ENCODE measurements at places on chromosomes 5 and 9.

DNA sequence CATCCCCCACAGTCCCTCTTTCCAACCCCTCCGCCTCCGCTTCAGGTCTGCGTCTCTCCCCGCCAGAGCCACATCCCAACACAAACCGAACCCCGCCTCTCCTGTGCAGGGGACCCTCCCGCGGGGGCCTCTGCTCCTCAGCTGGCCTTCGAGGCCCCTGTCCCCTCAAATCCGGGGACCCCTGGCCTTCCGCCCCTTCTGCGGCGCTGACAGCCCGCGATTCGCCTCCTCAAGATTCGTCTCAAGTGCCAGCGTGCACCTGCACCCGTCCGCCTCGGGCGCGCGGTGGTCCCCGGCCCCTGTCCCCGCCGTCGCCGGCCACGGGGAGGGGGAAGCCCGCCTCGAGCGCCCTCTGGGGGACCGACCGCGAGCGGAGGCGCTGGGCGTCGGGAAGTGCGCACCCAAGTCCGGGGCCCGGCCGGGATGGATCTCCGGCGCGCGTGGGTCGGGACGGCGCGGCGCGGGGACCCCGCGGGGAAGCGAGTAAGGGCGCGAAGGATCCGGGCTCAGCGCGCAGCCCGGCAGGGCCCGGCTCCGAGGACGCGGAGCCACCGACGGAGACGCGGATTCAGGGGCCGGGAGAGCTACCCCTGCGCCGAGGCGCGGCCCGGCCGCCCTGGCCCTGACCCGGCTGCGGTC is 623 bp downstream of the FLT4 start:
- DNase-seq: no peak

GRCh38 chr9:93361995-93362394 is 89.5 kb upstream of the FAM120A start:
- no peak for DNase-seq

DNA sequence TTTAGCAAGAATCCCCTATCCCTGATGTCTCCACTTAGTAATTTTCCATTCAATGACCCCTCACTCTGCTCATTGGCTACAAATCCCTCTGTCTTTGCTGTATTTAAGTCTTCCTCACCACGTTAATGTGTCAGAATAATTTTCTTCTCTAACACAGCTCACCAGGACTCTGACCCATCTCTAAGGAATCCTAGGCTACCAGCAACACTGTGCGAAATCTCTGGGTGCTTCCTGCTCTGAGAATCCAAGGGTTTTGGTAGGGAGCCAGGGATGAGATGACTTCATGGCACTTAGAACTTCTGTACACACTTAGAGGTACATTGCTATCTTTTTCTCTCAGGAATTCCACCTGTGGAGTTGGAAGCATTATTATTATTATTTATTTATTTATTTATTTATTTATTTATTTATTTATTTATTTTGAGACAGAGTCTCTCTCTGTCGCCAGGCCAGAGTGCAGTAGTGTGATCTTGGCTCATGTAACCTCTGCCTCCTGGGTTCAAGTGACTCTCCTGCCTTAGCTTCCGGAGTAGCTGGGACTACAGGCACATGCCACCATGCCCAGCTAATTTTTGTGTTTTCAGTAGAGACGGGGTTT is 53.5 kb downstream of the FOXI1 start:
- DNase-seq: no peak

GRCh38 chr5:84384604-84385575 is at the start of gene EDIL3:
TSS of gene EDIL3 (minus strand) at chr5:84384880. CDS start at chr5:84384374, 506 bp downstream.
- DNase-seq: no peak

DNA sequence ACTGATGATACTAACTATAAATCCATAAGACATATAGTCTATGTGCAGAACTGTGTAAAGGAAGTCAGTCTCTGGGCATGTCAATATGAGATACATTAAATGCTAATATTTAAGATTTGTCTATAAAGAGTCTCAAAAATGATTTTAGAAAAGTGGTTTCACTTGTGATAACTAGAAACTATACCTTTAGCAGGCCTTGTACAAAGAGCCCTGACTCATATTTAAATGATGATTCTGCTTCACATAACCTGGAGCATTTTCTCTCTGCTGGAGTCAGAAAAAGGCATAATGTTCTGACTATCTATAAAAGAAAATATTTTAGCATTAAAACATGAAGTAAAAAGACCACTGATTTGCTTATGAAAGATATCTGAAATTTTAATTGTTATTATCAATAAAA is 15.0 kb downstream of the C9orf72 start:
- no peak for DNase-seq

DNA sequence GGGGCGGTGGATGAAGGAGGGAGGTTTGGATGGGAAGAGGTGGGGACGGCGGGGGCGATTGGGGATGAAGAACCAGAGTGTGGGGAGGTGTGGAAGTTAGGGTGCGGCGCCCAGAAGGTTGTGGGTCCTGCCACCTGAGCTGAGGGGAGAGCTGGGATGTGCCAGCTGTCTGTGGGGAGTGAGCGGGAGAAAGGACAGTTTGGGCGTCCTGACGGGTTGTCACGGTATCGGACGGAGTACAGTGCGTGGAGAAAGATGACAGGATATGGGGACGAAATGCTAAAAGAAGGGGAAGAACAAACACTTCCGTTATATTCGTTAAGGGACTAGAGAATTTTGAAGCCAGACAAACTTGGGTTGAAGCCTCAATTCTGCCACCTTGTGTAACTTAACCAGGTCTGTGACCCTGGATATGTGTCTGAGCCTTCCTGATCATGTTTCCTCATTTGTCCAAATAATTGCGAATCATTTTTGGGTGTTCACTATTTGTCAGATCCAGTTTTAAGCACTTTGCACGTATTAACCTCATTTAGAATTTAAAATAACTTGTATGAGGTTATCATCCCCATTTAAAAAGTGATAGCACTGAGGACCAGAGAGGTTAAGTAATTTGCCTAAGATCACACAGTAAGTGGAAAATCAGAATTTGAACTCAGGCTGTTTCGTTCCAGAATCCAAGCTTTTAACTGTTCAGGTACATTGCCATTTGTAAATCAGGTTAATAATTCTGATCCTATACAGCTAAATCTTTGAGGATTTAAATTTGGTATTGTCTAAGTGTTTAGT is 689 bp downstream of the CNTRL start:
- DNase-seq: peak; percentile 10

GRCh38 chr5:90015584-90016018 is 394.0 kb downstream of the CETN3 start:
- DNase-seq: no peak

DNA sequence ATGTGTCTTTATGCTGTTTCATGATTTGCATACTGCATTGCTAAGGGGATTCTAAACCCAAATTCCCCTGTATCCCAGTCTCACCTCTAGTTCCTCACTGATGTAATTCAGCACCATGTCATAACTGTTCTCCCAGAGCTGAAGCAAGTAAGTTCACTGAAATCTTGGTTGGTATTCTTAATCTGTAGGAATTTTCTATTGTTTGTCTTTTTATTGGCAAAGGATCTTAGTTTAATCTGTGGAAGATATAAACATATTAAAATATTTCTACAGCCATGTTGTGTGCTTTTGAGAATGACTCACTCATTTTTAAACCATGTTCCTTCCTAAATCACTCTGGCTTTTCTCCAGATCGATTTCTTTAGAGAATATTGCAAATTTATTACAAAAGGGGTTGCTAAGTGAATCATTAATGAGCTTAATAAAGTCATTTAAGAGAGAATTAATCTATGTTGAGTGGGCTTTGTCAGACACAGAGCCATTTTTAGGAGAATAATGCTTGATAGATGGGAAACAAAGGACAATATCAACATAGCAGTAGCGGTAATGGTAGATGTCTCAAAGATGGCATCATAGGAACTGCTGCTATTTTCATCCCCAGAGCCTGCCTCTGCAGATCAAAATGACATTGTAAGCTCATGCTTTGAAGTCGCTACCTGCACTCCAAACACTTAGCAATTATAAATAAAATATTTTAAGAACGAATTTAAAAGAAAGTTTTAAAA is 110.0 kb downstream of the ENC1 start:
- no peak for DNase-seq

- no peak for DNase-seq
Observed at GRCh38 chr5:157415838-157416237, 44.2 kb upstream of the NIPAL4 start.

DNA sequence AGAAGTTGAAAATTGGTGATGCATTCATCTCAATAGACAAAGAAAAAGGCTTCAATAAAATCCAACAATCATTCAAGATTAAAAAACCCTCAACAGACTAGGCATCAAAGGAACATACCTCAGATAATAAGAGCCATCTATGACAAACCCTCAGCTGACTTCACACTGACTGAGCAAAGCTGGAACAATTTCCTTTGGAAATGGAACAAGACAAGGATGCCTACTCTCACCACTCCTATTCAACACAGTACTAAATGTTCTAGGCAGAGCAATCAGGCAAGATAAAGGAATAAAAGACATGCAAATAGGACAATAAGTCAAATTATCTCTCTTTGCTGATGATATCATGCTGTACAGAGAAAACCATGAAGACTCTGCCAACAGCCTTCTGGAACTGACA is 1188.1 kb downstream of the DTWD2 start:
- no peak for DNase-seq

- DNase-seq: no peak
Observed at GRCh38 chr9:7549249-7549648, 250.3 kb downstream of the DMAC1 start.

- DNase-seq: no peak
Observed at GRCh38 chr9:98854266-98854665, 46.8 kb downstream of the GALNT12 start.

DNA sequence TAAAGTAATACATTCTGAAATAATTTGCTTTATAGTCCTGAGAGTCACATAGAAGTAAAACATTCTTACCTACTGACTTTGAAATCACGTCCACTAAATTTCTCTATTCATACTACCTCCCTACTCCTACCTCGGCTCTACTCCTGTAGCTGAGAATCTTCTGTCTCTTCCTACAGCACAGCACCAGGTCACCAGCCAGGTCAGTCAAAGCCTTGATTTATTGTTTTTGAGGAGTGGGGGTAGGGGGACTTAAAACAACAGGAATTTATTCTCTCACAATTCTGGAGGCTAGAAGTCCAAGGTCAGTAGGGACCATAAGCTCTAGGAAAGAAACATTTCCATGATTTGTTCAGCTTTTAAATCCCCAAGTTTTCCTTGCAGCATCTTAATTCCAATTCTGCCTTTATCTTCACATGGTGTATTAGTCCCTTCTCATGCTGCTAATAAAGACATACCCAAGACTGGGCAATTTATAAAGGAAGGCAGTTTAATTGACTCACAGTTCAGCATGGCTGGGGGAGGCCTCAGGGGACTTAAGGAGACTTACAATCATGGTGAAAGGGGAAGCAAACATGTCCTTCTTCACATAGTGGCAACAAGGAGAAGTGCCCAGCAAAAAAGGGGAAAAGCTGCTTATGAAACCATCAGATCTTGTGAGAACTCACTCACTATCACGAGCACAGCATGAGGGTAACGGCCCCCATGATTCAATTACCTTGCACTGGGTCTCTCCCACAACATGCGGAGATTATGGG is 49.6 kb upstream of the CCNG1 start:
- no peak for DNase-seq

GRCh38 chr5:162242416-162242815 is 174.8 kb downstream of the GABRG2 start:
- no peak for DNase-seq

GRCh38 chr5:162703914-162704313 is 636.3 kb downstream of the GABRG2 start:
- no peak for DNase-seq

- DNase-seq: no peak
Observed at GRCh38 chr5:149062371-149063016, 368 bp downstream of the SH3TC2 start.

DNA sequence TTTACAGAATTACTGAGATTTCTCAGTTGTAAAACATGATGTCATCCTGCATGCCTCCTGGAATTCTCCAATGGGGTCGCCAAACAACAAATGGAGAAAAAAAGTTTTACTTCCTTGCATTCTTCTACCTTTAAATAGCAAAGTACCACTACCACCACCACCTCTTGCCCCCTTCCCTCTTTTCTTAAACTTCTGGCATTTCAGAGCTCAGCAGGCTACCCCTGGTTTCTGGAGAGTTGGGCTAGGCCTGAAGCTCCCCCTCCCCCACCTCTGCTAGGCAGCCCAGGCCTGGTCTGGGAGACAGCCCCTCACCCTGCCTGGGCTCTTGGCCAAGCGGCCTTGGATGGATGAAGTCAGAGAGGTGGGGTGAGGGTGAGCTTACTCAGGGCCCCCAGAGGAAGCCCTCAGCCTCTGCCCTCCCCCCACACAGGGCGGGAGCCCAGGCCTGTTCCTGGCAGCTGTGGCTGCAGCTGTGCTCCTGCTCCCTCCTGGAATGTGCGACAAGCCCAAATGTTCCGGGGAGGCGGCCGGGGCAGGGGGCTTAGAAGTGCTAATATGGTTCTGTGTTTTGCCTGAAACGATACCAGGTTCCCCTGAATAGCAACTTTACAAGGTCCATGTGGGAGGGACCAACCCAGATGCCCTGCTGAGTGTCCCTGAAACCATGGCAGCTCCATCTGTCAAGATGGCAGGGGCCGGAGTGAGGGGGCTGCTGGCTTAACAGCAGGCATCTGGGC is 6.0 kb upstream of the CCIN start:
- DNase-seq: no peak

GRCh38 chr5:168969326-168969886 is 331.5 kb downstream of the SLIT3 start:
- DNase-seq: no peak

DNA sequence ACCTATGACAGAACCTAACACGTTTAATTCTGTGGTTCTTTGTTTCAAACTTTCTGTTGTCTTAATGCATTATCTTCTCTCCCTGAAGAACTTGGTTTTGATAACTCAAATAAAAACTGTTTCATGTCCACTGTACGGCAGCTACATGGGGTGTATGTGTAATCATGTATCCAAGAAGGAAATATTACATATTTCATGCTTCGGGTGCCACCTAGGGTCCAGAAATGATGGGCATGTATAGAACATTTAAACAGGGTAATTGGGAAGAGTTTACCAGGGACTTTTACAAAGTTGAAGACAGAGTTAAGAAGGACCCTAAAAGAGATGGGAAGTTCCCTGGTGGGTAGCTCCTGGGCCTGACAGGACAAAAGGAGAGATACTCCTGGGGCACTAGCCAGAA is 291.3 kb downstream of the FBXL7 start:
- DNase-seq: no peak

DNA sequence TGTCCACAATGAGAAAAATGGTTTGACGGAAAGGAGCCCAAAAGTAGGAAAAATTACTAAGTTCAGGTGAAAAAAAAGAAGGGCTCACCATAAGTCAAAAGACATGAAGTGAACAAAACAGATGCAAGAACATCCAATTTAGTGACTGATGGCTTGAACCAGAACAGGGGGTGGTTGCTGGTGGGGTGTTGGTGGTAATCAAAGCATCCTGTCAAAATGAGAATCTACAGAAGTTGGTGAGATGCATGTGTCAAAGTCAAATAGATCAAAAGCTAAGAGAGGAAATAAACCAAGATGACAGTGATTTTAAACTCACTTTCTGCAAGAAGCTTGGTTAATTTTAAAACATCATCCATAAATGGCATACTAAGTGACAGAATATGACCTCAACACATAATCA is 117.4 kb downstream of the MLLT3 start:
- DNase-seq: no peak
